C1 segment of cervical spinal cord (tissue), 14 donors: ENCODE measurements at places on chromosomes 16 and 17.

- DNase-seq, result no peak
These were observed 10.1 kb downstream of the HMOX2 start for GRCh38 chr16:4486126-4486893.

- peak; percentile 85 for DNase-seq
These were observed at the start of gene SIRT7 for GRCh38 chr17:81917565-81918332. SIRT7 (minus strand) TSS chr17:81918176; CDS start chr17:81918131, 45 bp downstream.

DNA sequence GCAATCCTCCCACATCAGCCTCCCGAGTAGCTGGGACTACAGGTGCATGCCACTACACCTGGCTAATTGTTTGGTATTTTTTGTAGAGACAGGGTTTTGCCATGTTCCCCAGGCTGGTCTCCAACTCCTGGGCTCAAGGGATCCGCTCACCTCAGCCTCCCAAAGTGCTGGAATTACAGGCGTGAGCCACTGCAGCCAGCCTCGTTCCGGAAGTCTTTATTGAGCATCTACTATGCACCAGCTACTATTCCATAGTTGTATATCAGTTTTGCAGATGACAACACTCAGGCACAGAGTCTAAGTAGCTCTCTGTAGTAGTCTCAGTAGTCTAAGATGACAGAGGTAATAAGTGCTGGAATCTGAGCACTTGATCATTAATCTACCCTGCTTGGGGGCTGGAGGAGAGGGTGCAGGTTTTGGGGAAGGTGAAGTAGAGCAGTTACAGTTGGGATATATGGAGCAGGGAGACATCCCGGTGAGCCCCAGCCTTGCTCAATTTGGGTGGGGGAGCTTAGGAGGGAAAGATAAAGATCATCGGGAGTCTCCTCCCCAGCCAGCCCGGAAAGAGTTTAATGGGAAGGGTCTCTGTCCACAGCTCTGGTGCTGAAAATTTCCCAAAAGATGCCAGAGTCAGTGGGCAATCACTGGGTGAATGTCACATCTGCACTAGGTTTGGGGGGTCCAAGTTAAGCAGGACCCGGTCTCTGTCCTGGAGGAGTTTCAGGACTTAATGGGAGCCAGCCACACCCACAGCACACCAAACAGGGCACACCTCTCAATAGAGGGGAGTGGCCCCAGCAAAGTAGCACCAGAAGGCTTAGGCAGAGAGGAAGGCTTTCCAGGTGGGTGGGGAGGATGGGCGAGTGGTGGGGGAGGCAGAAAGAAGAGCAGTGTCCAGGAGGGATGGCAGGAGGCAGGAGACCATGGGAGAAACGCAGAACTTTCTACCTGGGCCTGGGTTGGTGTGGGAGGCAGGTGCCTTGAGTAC lies 1.7 kb downstream of the OTOP3 start:
- DNase-seq, result no peak

- no peak for DNase-seq
These were observed 539 bp downstream of the LRRC45 start for GRCh38 chr17:82023447-82024241.

- DNase-seq, result no peak
These were observed 344.9 kb upstream of the TNRC6C start for GRCh38 chr17:77613627-77614026.

- no peak for DNase-seq
These were observed 26.8 kb downstream of the SLC25A10 start for GRCh38 chr17:81738801-81739393.

DNA sequence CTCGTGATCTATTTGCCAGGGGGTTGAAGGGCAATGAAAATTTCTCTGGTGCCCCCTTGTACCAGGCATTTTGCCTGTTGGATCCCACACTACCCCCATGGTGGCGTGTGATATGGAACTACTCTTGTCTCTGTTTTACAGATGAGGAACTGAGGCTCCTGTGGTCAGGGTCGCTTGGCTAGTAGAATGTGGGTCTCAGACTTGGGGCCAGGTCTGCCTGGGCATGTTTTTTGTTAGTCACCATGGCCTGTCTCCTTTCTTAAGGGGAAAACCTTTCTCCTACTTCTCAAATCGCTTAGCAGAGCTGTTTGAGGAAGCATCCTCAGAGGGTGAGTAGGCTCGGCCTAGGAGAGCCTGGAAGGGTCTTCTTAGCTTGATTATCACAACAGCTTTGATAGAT lies 51.2 kb downstream of the CLEC16A start:
- no peak for DNase-seq

DNA sequence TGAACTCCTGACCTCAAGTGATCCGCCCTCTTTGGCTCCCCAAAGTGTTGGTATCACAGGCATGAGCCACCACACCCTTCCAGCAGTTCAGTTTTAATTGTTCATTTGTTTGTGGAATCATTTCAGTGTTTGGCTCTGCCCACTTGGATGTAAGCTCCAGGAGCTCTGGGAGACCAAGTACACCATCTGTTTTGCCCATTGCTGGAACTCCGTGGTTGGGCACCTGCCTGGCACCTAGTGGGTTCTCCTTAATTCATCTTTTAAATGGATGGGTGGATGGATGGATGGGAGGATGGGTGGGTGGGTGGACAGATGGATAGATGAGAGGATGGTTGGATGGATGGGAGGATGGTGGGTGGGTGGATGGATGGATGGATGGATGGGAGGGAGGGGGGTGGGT lies 953 bp upstream of the NECAB2 start:
- DNase-seq, result no peak

GRCh38 chr17:39774047-39774446 lies 36.3 kb downstream of the GRB7 start:
- no peak for DNase-seq

- no peak for DNase-seq
These were observed 94.9 kb upstream of the GOT2 start for GRCh38 chr16:58828901-58829545.

DNA sequence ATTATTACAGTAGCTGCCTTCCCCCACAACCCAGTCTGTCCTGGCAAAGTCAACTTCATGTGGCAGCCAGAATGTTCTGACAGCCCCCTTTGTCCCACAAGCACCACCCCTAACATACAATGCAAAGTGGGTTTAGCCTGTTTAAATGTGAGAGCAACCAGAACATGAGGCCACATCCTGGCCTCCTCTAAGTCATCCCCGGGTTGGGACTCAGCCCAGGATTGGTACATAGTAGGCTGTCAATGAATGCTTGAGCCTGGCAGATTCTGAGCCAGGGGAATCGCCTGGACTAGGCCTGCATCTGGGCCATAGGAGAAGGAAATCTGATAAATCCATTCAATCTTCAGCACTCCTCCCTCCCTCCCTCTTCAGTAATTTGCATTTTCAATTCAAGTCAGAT lies 4.3 kb upstream of the ITGA3 start:
- DNase-seq, result no peak

- DNase-seq, result peak; percentile 1
These were observed 43.6 kb upstream of the HAPSTR1 start for GRCh38 chr16:9047689-9048301.

DNA sequence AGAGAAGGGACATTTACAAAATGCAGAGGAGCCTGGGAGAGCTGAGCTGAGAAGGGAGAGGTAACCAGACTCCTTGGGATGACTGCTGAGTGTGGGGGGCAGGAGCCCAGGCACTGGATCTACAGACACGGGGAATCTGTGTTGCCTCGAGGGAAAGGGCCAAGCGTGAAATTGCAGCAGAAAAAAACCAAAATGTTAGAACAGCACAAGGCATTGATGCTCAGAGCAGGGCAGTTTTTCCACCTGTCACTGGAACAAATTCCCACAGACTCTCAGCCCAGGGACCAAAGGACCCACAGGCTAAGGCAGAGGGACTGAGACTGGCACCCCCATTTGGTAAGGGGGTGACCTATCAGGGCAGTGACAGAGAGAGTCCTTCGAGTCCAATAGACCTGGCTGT lies 2.0 kb downstream of the PITPNM3 start:
- no peak for DNase-seq

DNA sequence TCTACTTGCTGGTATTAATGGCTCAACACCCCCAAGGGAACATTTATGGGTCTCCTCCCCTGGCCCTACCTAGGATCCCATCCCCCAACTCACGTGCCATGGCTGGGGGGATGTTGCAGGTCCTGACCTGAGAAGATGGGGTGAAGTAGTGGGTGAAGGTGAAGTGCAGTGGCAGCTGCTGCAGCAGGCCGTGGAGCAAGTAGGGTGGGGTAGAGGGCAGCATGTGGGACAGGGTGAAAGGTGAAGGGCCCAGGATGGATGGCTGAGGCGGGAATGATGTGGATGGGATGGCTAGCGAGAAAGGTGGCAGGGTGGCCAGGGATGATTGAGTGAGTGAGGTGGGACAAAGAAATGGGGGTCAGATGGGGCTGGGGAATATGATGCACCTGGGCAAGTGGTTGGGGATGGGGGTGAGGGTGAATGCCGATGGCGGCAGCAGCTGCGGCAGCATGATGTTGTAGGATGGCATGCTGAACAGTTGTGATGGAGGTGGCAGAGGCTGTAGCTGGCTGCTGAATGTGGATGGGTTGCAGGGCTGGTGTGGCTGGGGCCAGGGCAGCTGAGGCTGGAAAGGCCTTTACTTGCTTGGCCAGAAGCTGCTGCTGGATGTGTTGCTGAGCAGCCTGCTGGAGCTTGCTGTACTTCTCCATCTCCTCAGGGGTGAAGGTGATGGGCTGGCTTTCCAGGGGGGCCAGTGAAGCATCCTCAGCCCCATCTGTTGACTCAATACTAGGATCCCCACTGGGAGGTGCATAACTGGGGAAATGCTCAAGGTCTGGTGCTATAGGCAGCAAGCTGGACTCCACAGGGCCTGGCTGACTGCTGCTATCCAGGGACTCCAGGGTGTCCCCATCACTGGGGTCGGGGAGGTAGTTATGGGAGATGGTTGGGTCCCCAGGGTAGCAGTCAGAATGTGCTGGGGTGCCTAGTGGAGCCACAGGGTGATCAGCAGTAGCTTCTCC lies 8.3 kb upstream of the ITGA2B start:
- no peak for DNase-seq

- no peak for DNase-seq
These were observed 180.2 kb upstream of the CHMP6 start for GRCh38 chr17:80811181-80812105.

DNA sequence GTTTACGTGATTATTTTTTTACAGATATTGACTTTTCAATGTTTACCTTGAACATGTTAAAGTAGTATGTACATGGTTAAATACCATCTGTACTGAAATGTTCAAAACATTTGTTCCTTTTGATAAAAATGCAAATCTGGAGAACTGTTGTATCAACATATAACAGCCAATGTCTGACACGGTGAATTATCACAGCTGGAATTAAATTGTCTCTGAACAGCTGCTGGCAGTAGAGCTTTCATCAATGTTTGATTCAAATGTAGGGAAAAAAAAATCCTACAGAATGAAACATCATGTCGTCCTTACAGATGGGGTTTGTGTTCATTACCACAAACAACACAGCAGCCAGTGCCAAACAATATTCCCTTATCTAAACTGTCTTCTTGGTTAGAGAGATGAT lies 79.9 kb downstream of the TOX3 start:
- DNase-seq, result no peak

DNA sequence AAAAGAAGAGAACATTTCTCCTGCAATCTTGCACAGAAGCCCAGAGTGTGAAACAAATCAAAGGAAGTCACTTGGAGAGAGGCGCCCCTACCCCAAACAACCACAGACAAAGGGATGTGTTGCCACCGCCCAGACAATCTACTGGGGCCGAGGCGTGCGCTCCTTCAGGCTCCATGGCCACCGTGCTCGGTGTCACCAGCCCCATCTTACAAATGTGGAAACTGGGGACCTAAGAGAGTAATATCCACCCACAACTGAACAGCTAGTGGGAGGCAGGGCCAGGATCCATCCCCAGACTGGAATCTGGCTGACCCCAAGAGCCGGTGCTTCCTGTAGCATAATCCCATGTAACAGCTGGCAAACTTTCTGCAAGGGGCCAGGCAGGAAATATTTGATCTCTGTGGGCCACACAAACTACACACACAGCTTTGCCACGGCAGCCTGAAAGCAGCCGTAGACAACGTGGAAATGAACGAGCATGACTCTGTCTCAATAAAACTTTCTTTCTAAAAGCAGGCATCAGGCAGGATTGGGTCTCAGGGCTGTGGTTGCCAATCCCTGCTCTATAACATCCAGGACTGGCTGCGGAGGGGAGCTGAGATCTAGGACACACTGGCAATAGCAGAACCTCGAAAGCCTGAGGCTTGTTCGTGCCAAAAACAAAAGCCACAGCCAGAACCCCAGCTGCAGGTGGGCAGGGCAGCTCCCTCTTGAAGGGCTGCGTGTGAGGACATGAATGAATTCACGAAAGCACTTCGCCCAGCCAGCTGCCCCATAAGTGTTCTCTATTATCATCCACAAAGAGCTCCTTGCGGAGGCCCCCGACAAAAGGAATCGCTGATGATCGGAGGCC lies 26.6 kb upstream of the GINS2 start:
- no peak for DNase-seq

GRCh38 chr16:12874186-12874585 lies 27.2 kb upstream of the SHISA9 start:
- no peak for DNase-seq

GRCh38 chr16:9503251-9503984 lies 412.0 kb downstream of the HAPSTR1 start:
- DNase-seq, result no peak

DNA sequence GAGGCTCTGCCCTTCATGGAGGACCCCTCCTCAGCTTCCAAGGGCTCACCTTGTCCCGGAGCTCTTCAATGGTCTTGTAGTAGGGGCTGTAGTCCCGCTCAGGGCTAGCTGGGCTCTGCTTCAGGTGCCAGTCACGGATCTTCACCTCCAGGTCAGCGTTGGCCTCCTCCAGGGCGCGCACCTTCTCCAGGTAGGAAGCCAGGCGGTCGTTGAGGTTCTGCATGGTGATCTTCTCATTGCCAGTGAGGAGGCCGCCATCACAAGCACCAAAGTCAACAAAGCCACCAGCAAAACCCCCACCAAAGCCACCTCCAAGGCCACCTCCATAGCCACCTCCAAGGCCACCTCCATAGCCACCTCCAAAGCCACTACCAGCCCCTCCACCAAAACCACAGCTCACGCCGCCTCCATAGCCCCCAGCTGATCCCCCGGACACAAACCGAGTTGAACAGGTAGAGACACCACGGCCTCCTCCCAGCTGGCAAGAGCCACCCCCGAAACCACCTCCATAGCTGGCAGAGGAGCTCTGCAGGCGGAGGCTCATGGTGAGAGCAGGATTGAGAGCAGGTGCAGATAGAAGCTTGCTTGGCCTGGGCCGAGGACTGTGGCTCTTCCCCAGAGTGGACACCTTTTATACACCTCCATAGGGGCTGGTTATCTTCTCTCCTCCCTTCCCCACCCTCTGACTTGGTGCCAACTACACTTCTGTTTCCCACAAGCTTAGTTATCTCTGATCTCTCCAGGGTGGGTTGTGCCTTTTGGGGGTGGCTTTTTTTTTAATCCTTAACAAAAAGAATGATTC lies at the start of gene KRT13:
TSS of gene KRT13 (minus strand) at position 606 of the 802 bp plus-strand sequence. CDS start at position 544, 62 bp downstream.
- no peak for DNase-seq
